RCC 7860 (cell line): ENCODE measurements at places on chromosomes 7 and 10.

- DNase-seq = no peak
These were observed 102.2 kb downstream of the HDAC9 start for GRCh38 chr7:18597754-18598153.

DNA sequence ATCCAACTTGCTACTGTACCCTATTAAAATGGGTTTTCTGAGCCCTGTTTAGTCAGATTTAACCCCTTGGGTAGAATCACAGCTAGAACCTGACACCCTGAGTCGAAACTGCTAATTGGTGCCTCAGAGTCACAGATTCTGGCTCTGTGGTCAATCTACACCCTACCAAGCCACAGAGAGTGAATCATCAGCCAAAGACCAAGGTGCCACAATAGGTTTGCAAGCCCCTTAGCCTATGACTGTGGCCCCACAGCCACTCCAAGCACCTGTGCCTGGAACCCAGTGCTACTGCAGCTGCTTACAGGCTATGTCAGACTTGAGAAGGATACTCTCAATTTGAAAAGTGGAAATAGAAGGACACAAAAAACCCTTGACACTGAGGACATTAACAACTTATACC is 202.8 kb upstream of the KCND2 start:
- DNase-seq = no peak

DNA sequence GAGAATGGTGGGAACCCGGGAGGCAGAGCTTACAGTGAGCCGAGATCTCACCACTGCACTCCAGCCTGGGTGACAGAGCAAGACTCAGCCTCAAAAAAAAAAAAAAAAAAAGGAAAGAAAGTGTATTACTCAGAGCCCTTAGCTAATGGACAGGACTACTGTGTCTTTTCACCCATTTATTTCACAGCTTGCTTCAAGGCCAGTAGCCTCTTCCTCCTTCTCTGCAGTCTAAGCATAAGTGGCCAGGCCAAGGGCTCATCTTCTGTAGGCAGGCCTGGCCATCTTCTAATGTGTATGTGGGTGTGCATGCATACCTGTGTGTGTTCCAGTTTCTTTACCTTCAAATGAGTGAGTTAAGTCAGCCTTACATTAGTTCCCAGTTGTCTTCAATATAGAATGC is 94.8 kb upstream of the GDF10 start:
- no peak for DNase-seq

GRCh38 chr7:157693521-157694375 is 356.9 kb downstream of the DNAJB6 start:
- no peak for DNase-seq

- DNase-seq = no peak
These were observed 22.8 kb upstream of the EZH2 start for GRCh38 chr7:148906707-148907498.

- DNase-seq = peak; percentile 86
These were observed 42.5 kb downstream of the ABLIM1 start for GRCh38 chr10:114615600-114616007.

DNA sequence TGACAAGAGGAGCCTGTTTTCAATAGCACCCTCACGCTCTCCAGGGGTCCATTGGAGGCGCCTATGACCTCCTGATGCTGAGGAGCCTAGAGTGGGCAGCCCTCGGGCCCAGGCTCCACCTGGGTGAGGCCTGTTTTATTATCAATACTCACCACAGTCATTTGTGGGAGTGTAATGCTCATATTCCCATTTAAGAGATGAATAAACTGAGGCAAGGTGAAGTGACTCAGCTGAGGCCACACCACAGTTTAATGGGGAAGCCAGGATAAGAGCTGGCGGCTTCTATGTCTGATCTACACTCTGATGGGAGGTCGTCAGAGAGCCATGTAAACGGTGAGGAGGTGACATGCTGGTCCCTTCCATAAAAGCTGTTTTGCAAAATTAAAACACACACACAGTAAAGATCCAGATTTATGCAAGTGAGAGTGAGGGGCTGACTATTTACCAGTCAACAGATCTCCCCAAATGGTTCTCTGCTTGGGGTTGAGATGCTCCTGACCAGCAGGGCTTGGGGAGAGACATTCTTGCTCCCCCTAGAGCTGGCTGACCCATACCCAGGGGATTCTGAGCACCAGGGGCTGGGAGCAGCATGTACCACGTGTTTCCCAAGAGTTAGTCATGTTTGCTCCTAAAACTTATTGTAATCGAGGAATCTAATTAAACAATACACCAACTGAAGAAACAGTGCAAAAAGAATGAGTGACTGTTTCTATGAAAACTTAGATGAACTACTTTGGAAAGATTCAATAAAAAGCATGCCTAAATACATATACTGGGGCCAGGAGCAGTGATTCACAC is 81.0 kb upstream of the INSIG1 start:
- DNase-seq = no peak

DNA sequence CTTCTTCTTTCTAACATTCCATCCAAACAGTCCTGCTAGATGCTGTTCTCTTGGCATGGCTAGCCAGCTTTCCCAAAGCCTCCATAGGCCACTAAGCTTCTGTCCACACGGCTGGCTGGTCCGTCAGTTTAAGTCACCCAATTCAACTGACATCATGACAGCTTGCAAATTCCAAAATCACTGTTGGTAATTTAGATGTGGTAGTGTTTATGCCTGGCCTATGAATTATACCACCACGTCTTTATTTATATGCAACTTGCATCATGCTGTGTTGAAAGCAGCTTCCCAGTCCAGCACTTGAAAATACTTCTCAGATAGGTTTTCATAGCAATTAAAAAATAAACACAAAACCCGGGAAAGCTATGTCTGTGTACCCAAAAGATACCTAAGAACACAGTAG is 2.2 kb upstream of the VIM start:
- DNase-seq = no peak

DNA sequence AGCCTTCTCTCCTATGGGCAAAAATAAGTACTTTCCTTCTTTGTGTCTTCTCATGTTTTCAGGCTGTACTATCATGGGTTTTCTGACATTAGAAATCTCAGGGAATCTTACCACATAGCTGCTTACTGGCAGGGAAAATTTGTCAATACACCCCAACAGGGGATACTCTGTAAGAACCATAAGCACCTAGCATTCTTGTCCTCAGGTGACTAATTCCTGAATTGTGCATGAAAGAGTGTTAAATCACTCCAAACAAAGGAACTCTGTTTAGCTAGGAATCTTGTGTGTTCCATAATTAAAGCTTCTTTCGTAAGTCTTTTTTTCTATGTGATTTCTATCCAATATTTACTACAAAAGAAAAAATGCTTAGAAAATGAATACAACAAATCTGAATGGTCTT is 206.7 kb upstream of the POT1 start:
- no peak for DNase-seq

DNA sequence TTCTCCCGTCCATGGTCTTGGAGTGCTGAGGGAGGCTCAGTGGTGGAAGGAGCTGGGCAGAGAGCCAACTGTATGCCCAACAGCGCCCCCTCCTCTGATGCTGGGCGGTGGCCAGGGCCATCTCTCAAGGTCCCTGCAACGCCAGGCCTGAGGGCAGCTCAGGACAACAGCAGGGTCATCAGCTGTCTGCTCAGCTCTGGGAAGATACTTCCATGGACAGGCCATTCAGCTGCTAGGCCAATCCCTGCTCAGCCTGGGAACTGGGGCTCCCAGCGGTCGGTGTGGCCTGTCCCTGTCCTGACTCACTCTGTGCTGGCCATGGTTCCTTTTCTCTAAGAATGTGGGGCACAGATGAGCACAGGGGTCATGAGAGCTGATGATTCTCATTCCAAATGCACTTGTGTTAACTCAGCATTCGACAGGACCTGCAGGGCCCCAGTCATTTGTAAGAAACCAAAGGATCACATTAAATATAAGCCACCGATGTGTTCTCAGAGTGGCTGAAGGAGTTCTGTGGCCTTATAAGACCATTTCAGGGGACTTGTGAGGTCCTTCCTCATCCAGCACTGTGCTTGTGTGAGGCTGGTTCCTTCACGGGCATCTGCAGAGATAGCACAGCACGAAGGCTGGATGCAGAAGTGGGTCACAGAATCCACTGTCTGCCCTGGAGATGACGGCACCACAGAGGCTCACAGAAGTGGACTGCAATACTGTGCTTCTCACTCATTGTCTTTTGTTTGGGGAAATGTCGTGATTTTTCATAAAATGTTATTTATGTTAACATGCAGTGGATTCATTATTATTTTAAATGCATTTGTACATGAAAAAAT is 73.0 kb downstream of the ADCY1 start:
- DNase-seq = no peak

GRCh38 chr10:84668186-84668763 is 339.9 kb downstream of the CCSER2 start:
- no peak for DNase-seq

DNA sequence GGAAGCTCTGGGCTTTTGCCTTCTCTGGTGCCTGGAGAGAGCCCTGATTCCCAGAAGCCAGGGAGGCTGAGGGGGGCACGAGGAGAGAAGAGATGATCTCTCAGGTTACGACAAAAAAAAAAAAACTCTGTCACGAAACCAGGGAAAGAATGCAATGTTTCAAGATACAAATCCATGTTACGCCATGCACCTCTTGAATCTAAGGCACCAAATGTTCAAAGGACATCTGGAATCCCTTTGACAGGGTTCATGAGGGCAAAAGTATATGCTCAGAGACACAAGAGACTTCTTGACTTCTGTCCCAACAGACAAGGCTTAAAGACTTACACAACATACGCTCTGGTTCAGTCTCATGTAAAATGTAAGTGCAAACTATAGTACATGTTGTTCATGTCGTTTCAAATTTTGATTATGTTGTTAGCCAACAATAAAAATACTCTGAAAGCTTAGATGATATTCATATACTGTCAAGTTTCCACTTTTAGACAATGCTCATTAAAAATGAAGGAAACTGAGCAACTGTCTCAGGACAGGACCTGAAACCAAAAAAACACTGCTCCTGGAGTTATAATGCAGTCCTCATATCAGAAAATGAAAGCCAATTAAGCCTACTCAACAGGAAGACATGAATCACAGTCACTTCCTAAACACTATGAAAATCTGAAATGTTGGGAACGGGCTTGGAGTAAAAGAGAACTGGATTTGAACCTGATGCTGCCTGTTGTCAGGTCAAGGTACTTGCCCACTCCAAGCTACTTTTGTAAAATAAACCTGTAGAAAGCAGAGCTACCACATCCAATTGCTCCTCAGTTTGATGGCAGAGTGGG is 72.3 kb downstream of the CHCHD3 start:
- no peak for DNase-seq

GRCh38 chr10:119207713-119208552 is 562 bp downstream of the GRK5 start:
- peak; percentile 23 for DNase-seq

- DNase-seq = no peak
These were observed 248.1 kb upstream of the HABP2 start for GRCh38 chr10:113304726-113305125.

DNA sequence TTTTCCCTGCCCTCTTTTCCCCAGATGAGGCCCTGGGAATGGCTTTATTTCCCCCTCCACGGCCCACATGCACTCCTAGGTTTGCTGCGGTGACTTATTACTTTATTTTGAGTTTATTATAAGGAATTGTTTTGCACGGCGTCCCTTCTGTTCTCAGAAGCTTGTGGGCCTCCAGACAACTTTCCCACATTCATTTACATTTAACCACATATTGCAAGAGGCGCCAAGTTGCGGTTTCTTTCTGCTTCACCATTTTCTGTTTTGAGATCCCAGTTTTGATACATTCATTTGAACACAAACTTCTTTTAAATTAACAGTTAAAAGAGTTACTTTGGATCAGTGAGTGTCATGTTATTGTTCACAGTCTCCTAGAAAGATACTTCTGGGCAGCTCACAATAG is 532.5 kb upstream of the MGMT start:
- DNase-seq = no peak

DNA sequence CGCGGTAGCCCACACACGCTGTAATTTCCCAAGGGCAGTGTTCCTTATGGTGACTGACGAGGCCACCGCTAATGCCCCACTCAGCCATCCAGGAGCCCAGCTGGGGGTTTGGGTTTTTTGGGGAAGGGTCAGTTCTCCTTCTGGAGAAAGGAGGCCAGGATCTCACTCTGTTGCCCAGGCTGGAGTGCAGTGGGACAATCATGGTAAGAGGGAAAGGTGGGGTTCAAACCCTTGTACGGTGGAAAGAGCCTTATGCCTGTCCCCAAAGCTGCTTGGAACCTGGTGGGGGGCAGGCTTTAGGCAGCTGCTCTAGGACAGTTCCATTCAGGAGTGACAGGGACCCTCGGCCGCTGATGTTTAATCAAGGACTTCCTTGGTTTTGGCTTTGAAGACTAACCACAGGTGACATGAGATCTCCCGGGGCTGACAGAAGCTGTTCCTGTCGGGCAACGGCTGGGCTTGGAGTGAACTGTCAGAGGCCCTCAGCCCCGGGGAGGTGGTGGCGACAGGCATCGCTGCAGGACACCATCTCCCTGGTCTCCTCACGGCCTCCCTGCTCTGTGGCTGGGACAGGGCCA is 84.5 kb downstream of the CARD11 start:
- DNase-seq = no peak

DNA sequence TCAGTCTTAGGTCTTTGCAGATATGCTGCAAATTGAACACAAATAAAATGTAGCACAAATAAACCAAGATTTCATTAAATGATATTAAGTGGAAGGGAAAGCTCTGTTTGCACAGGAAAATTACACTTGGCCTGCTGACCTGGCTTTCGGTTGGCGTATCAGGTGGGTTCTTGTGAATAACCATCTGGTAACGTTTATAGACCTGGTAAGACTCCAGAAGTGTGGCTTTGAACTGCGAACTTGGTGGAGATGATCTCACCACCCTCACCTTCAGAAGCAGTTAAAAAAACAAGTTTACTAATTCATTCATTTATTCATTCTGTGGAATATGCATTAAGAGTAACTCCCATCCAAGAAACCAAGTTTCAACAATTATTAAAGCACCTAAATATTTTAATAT is 28.1 kb downstream of the ATE1 start:
- DNase-seq = no peak

- DNase-seq = no peak
These were observed 108.9 kb upstream of the ZMIZ1 start for GRCh38 chr10:78959924-78960285.

DNA sequence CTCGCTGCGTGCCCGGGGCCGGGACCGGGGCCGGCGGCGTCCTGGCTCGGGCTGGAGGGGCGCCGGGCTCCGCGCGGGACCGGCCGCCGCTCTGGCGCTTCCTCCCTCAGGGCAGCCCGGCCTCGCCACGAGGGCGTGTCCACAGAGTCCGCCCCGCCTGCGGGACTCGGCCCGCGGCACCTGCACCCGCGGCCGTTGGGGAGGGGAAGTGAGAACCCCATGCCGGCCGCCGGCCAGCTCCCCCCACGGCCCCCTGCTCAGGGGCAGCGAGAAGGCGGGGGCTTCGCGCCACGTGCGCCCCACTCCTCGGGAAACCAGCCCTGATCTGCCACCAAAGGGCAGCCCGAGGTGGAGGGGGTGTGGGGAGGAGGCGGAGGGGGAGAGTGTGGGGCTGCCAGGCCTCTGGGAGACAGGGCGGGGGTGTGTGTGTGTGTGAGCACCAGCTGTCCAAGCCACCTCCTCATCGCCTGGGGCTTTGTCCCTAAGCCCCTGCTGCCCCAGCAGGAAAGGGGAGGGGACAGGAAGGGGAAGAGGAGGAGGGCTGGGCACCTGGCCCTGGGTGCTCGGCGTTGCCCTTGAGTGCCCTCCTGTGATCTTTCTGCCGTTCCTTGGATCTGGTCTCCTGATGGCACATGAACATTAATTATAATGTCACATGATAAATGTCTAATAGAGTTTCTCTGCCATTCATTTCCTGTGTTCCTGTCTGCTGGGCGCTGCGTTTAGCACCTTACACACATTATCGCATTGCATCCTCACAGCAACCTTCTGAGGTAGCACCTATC is at the start of gene PIK3AP1:
Gene PIK3AP1 (minus strand): TSS at position 93 of the 785 bp plus-strand sequence. CDS start 120 bp downstream, outside the sequence.
- DNase-seq = no peak

GRCh38 chr10:122102146-122102868 is 113.3 kb downstream of the TACC2 start:
- DNase-seq = no peak
